PC-3 (cell line): ENCODE measurements at places on chromosomes 7 and 10. TPM values are rescaled to one million over a fixed set of nuclear protein-coding genes. Genes with fewer than 3 reads are reported as not detected.

The VGF gene
- 1.6 and 2.5 TPM in 2 replicates for total RNA-seq

DNA sequence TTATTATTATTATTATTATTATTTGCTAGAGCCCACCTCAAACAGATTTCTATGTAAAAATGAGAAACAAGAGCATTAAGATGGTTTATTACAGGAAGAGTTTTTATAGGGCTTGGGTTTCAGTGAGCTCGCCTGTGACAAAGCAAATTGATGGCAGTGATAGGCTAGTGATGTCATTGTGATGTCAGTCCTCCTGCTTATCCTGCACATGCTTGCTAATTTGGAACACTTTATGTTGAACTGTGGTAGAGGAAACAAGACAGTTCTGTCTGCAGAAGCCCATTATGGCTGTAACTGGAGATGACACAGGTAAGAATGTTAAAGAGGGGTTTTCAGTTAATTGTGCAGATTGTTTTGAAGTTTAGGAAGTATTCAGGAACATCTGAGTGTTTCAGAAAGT lies 68.3 kb downstream of the CREM start:
- peak; percentile 37 for DNase-seq

GRCh38 chr10:74786126-74786525 lies 40.3 kb upstream of the KAT6B start:
- peak; percentile 90 for DNase-seq

The FAS gene
- total RNA-seq, result 3.5 and 4.8 TPM in 2 replicates

The CPA4 gene
- 10.1 and 22.1 TPM in 2 replicates for total RNA-seq

The NUTM2E gene
- 0.58 TPM in 1 of 2 replicates, not detected in the other for total RNA-seq

- DNase-seq, result no peak
These were observed 574.4 kb downstream of the TNS3 start for GRCh38 chr7:47007471-47007870.

DNA sequence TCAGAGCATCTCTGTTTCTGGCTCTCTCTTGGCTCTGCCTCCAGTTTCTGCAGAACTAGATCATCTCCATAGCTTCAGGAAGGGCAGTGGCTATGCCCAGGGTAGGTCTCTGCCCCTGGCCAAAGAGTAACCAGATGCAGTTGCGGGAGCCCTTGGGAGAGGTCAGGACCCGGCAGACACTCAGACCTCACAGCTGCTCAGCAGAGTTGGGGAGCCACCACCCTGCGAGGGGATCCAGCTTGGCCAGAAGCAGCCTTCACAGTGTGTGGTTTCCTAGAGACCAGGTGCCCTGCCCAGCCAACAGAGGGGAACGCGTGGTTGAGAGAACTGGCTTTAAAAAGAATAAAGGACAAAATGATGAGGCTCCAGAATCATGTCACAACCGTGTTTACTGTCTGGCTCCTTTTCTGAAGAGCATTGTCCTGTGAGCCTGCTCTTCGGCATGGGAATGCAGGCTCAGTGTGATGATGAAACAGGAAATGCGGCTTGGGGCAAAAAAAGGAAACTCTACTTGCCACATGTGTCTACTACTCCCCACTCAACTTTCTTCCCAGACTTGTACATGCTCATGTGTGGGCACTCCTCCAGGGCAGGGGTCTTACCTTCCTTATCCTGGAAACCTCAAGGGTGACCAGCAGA lies 243.1 kb downstream of the INHBA start:
- no peak for DNase-seq

The AASS gene
- 0.91 and 1.3 TPM in 2 replicates for total RNA-seq

The GLI3 gene
- total RNA-seq, result 3.5 and 9.6 TPM in 2 replicates

DNA sequence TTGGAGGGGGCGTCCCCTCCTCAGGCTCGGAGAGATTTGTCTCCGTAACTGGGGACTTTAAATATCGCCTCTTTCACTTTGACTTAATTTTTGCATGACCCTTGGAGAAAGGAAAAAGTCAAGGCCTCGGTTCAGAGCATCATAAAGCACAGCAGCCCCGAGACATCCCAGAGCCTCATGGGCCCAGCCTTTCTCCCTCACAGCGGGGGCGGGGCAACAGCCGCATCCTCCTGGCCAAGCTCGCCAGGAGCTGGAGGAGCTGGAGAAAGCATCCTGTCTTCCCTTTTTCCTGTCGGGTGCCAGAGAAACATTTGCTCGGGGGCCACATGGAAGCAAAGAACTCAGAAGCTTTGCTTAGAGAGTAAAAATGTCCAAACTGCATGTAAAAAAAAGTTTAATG lies 43.6 kb upstream of the DPYSL4 start:
- no peak for DNase-seq

DNA sequence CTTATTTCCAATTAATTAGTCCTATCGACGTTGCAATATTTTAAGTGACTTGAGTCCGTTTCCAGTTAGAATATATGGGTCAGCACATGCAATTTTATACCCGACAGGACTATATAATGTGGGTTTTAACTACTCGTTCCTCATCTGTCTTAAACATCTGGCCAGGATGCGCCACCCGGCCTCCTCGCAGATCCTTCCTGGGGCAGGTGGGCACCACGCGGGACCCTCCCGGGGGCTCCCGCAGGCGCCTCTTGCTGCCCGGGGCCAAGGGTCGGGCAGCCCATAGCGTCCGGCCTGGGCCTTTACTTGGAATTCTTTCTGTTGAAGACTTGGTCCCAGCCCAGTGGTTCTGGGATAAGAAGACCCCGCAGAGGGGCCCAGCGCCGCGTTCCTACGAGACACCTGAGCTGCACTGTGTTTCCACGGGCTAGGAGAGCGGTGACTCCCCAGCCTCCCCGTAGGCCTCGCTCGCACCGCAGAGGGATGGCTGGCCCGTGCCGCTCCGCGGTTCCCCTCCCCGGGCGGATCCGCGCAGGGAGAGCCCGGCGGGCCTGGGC lies 10.1 kb upstream of the MNX1 start:
- no peak for DNase-seq

The CCDC172 gene
- not detected in 2 replicates for total RNA-seq

GRCh38 chr10:80201608-80202141 lies 3.7 kb downstream of the ANXA11 start:
- DNase-seq, result no peak

DNA sequence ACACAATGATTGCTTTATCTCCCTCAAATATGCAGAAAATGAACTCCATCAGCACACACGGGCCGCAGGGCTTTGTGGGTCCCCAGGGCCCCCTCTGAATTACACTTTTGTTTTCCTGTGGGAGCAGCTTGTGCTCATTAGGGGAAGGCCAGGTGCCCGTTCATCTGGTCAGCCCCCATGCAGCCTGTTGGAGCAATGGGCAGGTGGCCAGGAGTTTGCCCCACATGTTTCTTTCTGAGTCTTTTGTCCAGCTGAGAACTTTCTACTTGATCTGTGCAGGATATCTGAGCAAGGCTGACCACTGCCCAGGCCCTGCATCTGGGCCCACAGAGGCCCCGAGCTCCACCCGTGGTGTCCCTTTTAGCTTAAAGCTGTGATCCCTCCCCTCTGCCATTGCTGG lies 105.3 kb upstream of the FAM20C start:
- no peak for DNase-seq

The MRLN gene
- not detected in 2 replicates for total RNA-seq

DNA sequence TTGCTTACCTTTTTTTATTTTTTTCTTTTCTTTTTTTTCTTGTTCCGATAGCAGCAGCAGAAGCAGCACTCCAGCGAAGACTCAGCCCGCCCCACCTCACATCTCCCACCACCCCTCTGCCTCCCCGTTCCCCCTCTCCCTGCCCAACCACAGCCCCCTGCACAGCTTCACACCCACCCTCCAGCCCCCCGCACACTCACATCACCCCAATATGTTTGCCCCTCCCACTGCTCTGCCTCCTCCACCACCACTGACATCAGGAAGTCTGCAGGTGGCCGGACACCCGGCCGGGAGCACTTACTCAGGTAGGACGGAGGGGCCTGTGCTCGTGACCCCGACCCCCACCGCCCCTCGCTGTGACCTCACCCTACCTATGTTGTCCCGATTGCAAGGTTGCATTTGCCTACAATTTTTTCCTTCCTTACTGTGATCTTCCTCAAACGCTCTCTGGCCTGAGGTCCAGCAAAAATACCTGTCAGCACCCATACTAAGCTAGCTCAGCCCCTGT lies 367.2 kb upstream of the GALNT17 start:
- no peak for DNase-seq

DNA sequence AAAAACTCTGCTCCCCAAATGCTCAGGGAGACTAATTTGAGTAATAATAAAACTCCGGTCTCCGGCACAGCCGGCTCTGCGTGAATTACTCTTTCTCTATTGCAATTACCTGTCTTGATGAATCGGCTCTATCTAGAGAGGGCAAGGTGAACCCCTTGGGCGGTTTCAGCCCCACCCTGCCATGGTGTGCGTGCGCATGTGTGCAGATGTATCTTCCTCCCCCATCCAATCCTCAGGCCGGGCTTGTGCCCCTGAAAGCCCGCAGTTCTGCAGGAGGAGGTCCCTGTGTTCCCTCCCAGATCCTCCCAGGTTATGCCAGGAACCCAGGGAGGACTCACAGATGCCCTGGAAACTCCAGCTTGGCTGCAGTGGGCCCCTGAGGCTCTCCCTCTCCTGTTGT lies 48.3 kb upstream of the MYL10 start:
- DNase-seq, result no peak

- no peak for DNase-seq
These were observed 46.2 kb downstream of the KCNMA1 start for GRCh38 chr10:77591238-77591880.

GRCh38 chr7:786472-787255 lies 45.6 kb upstream of the SUN1 start:
- peak; percentile 71 for DNase-seq

DNA sequence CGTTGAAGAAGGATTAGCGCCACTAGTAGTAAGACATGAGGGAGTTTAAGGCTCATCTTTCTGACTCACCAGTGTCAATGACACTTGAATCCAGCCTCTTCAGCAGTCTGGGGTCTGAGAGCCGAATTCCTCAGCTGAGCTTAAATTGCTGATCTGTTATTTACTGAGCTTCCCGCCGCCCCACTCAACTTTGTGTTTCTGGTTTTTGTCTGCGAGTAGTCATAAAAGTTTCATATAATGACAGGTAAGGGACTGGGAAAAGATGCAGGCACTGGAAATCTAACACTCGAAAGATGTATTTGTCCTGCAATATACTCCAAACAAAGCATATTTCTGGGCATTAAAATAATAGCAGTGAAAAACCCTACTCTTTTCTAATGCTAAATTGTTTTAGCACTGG lies 51.2 kb upstream of the RELN start:
- DNase-seq, result no peak

DNA sequence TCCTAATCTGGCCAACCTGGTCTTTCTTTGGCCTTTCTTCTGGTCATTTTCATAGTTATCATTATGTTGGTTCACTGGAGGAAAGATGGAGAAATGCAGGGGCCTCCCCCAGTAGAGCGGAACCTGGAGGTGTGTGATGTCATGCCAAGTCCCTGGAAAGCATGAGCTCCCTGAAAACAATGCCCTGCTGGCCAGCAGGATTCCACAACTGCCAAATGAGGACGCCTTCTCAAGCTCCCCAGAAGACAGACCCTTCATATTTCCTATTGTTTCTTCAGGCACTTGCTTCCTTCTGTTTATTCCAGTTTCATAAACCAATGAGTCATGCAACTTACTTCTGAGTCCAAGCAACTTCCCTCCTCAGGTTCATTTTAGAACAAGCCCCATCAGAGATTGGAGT lies 339.0 kb downstream of the GATA3 start:
- DNase-seq, result peak; percentile 27

The SERPINE1 gene
- total RNA-seq, result 46.1 and 52.5 TPM in 2 replicates

The TAS2R3 gene
- 0.40 TPM in 1 of 2 replicates, not detected in the other for total RNA-seq

The ADRA2A gene
- total RNA-seq, result not detected in 2 replicates

- DNase-seq, result no peak
These were observed 91.8 kb downstream of the RNLS start for GRCh38 chr10:88491314-88491713.
